Activated T-helper 1 cell treated with Interleukin-2 at 50 U/mL for 16 hours (primary cell): ENCODE measurements at places on chromosomes 7 and 10.

- no peak for DNase-seq
These were observed 20.4 kb upstream of the GOT1 start for GRCh38 chr10:99450624-99451498.

DNA sequence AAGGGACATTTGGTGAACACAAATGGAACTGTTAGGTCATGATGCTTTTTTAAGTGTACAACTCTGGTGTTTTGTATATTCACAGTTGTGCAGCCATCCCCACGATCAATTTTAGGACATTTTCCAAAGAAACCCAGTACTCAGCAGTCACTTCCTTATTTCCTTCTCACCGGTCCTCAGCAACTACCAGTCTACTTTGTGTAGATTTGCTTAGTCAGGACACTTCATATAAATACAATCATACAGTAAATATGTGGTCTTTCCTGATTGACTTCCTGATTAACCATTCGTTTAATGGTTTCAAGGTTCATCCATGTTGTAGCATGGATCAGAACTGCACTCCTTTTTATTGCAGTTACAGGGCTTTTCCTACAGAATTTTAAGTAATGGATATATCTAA, 14.4 kb downstream of the SGPL1 start:
- DNase-seq = no peak

DNA sequence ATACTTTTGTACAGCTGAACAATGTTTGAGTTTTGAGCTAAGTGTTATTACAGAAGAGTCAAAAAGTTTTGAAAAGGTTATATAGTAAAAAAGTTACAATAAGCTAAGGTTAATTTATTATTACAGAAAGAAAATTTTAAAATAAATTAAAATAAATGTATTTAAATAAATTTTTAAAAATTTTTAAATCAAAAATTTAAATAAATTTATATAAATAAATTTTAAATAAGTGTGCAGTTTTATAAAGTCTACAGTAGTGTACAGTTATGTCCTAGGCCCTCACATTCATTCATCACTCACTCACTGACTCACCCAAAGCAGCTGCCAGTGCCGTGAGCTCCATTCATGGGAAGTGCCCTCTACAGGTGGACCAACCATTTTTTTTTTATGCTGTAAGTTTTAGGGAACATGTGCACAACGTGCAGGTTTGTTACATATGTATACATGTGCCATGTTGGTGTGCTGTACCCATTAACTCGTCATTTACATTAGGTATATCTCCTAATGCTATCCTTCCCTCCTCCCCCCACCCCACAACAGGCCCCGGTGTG, 462.9 kb upstream of the ZMIZ1 start:
- DNase-seq = no peak

GRCh38 chr10:131960631-131961046, 21.1 kb downstream of the BNIP3 start:
- DNase-seq = no peak

DNA sequence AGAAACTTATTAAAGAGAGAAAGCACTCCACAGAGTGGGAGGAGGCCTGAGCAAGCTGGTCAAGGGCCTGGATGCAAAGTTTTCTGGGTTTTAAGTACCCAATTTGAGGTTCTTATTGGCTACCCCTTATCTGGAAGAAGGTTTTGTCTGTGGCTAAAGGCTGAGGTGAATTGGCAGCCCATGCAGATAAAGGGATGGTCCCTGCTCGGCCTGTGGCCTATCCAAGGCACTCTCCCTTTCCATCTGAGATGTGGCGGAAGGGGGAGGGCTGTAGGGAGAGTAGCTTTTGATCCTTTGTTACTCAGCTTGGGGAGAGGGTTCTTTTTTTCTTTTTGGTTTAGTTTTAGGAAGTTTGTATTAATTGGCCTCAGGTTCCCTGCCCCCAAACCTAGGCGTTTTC, 465.1 kb downstream of the ATRNL1 start:
- DNase-seq = no peak

GRCh38 chr7:65448816-65449504, 75.3 kb downstream of the ZNF92 start:
- DNase-seq = no peak

DNA sequence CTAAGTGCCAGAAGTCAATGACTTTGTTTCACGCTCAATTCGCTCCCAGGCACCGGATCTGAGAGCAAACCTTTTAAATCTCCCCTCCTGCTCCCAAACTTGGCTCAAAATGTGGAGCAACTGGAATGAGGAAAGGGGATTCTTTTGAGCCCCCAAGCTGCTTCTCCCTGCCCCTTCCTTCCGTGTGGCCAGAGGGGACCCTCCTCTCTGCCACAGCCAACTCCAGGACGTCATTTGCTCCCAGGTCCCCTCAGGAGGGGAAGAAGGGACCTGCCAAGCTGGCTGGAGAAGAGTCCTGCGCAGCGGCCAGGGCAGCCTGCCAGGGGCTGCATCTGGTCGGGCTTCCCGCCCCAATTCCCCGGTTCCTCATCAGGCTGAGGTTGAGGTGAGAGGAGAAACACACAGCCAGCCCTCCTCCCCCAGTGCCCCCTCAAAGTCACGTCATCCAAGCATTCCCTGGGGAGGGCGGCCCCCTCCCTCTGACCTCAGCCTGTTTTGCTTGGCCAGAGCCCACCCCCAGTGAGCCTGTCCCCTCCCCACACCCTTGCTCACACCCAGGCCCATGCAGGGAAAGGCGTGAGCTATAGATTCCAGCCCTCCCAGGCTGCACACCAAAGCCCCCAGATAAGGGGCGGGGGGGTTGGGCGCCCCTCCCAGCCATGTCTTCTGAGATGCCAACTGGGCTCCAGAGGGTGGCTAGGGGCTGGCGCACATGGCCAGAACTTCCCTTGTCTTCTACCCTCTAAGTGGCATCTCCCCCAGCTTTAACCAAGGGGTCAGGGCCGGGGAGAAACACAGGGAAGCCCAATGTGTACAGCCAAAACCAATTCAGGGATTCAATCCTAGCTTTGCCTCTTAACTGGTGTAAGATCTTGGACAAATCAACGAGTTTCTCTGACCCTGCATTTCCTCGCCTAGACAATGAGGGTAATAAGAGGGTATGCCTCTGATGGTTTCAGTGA, 35.0 kb downstream of the SH3PXD2A start:
- no peak for DNase-seq
